GM04503 (cell line): ENCODE measurements at places on chromosomes 4 and X.

DNA sequence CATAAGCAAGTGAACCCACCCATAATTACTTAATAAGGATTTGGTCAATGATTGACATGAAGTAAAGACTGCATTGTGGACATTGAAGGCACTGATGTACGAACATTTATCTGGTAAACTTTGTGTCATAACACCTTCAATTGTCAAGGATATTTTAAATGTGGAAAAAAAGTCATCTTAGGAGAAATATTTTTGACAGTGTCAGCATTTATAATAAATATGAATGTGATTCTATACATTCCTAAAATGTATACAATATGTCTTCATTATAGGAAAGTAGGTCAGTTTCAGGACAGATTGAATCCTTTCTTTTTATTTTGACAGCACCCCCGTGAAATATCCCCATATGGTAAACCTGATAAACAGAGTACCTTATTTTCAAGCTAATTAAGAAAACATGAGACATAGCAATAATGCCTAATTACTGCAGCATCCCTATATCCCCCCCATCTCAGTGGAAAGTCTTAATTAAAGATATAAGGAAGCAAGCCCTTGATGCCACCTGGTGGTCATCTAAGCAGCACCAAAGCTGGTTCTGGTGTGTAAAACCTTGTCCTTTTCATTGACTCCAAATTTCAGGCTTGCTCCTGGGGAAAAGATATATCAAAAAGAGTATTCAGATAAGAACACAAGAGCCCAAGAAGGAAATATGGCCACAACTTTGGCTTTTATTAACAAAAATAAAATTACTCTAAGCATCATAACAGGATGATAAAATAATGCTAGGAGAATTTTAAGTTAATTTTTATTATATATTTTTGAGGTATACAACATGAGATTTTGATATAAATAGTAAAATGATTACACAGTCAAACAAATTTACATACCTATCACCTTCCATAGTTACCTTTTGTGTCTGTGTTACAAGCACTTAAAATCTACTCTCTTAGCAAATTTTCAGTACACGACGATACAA lies 379.7 kb downstream of the TLL1 start:
- DNase-seq, result no peak

DNA sequence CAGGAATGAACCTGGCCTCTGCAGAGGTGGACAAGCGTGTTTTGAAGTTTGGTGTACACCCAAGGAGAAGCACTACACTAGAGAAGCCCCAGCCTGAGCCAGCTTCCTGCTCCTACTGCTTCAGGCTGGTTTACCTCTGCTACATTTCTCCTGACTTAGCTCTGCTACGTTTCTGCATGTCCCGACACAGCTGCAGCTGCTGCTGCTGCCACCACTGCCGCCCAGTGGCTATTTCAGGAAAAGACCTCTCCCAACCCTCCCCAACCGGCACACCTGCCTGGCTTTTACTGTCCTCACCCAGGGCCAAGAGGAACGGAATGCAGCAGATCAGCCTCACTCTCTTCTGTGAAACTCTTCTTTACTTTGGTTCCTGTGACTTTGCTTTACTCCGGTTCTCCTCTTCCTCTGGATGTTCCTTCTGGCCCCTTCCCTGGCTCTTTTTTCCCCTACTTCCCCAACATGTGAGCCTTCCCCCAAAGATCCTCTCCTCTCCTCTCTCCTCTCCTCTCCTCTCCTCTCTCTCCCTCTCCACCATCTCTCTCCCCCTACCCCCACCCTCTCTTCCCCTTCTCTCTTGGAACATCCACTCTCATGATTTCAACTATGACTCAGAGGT lies 3.1 kb upstream of the P2RY4 start:
- DNase-seq, result no peak

DNA sequence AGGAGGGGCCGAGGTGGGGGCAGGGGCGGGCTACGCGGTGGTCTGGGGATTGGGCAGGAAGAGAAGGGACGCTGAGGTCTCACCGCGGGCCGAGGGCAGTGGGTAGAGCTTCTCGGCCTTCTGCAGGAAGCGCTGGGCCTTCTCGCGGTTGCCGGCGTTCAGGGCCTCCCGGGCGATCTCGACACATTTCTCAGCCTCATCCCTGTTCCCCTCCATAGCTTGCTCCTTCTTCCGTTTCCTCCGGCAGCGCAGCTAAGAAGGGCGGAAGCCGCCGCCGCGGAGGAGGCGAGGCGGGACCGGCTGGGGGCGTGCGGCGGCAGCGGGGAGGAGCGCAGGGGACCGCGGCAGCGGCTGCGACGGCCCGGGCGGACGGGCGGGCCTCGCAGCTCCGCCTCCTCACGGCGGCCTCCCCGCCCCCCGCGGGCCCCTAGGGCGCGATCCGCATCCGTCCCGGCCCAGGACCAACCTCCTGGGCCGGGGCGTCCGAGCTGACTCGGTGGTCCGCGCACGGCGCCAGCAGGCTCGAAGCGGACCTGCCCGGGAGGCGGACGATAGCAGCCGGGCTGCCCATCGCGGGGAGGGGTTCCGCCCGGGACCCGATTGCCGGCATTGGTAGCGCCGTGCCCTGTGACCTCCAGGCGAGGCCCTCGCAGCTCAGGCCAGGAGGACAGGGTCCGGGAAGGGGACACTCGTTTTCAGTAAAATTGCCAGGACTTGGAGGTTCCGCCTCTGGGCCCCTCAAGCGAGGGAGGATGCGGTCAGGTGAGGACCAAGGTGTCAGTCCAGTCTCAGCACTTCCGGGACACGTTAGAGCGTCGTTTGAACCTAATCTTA lies at the start of gene DNAJB14:
DNAJB14 (minus strand) TSS at position 263 of the 834 bp plus-strand sequence; CDS start at position 216, 47 bp downstream.
- no peak for DNase-seq

DNA sequence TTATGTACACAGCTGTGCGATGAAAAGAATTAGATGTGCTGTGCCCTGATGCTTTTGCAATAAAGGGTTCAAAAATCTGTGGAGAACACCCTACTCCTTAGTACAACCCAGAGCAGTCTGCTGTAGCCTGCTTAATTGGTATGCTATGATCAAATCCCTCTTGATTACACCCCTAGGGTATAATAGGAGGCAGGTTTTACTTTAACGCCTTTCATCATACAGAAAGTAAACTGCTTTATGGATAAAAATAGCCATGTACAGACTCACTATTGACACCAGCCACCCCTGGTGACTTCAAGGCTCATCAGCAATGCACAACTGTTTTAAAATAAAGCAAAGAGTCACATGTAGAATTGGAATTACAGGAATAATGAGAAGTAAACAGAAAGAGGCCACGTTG lies 315.3 kb downstream of the DMD start:
- DNase-seq, result no peak

GRCh38 chr4:84167093-84167492 lies 332.0 kb downstream of the NKX6-1 start:
- DNase-seq, result no peak

DNA sequence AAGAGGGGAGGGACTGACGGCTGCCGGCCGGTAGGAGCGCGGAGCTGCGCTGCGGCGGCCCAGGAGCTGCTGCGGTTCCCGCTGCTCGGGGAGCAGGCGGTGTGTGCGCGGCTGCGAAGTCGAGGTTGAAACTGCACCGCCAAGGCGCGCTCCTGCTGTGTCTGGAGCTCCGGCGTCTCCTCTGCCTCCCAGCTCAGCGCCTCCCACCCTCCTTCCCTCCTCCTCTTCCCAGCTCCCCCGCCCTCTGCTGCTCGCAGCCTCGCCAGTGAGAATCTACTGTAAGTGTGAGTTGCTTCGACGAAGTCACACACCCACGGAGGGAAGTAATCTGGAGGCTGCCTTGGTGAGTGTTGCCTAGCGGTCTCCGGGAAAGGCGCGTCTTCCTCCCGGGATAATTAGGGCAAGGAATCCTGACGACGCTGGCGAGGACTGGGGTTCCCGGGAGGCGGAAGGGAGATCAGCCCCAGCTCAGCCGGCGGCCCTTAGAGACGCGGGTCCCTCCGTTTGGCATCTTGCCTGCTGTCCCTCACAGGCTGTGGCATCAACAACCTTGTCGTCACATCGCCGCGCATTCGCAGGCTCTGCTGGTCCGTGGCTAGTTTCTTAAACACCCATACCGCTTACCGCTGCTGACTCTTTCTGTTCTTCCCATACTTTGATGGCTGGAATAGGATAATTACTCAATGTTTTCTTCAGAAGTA lies at the start of gene EPHA5:
EPHA5 (minus strand) TSS at position 159 of the 701 bp plus-strand sequence. CDS start 747 bp downstream, outside the sequence.
- DNase-seq, result no peak

- DNase-seq, result no peak
These were observed 39.9 kb upstream of the MXD4 start for GRCh38 chr4:2301806-2302205.

DNA sequence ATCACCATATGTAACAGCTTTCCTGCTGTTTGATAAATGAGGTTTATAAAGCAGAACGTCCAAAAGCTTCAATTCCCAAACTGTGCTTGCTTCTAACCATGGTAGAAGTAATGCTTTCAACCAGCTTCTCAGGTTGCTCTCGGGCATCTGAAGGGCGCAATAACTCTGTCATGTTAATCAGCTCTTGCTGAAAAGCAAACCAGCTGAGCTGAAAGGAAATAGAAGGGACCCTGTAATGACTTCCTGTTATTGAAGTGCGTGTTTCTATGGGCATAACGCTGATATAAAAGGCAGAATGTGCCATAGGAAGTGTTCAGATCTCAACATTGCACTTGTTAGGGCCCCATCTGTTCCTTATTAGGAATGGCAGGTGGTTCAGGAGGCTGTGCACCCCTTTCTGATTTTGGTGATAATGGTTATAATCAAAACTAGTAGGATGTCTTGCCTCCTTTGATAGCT lies 21.2 kb downstream of the HERC3 start:
- no peak for DNase-seq

DNA sequence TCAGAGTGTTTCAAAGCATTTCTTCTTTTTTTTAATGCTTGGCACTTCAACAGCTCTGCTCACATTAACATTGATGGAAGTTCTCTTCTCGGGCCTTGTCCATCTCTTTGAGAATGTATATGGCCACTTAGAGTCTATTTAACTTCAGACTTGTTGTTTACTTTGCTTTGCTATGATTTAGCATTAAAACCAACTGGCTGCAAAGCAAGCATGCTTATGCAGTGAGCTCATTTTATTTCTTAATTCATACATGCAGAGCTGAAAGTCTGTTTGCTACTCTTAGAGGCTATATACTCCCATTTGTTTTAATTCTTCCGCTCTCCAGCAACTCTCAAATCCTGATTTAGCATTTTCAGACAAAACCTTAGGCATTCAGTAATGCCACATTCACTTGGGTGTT lies 107.6 kb upstream of the PACRGL start:
- DNase-seq, result no peak
